ENCODE measurements at places on chromosomes 7 and 10.

DNA sequence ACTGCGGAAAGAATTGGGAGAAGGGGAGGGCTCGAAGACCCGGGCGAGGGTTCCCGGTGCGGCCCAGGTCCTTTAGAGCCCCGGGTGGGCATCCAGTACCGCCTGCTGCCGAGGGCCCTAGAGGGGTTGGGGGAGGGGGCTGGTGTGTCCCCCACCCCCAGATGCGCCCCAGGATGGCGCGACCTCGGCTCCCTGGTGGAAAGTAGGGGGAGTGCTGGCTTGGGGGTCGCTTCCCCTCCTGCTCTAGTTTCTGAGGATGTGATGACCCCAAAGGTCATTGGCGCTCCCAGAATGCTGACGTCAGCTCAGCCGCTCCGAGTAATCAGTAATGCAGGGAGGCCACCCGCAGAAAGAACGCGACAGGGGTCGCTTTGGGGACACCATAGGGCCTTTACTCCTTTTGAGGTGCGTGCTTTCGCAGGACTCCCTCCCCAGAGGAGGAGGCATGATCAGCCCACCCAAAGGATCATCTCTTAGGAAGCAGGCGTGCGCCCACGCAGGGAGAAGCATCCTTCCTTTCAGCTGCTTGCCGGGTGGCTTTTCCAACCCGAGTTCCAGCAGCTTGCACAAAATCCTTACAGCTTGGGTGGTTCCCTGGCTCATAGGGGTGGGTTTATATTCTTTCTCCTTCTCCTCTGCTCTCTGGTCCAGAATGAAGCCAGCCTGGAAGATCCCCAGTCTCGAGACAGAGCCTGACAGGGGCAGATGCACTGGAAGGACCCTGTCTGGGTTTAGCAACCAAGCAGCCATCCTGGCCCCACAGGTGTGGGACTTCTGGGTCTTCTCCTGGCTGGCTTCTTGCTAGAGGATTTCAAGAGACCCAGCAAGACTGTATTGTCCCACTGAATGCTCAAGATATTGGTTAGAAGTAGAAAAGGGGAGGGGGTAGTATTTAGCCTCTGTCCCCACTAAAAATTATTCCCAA, 1.3 kb upstream of the PRKAG2 start:
- DNase-seq = no peak

GRCh38 chr10:29099001-29099400, 189.9 kb upstream of the LYZL1 start:
- no peak for DNase-seq

- DNase-seq = no peak
These were observed 150.0 kb downstream of the ARHGAP12 start for GRCh38 chr10:31778627-31779026.

GRCh38 chr7:27316311-27316710, 73.7 kb downstream of the EVX1 start:
- no peak for DNase-seq

GRCh38 chr10:5659702-5660528, 6.5 kb downstream of the ASB13 start:
- DNase-seq = no peak

DNA sequence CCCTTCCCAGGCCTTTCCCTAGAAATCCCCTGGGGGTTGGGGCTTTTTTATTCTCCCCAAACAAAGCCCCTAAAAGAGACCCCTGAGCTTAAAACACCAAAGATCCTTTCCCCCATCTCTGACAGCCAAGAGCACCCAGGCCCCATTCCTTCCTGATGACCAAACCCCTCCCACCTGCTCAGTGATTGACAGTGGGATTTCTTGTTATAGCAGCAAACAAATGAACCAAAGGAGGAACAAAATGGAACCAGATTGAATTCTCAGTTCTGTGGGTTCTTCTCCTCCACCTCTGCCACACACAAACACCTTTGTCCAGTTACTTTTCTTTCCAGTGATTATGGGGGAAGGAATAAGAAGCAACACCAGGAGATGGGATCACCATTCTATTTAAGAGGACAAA, 21.5 kb upstream of the CDHR3 start:
- no peak for DNase-seq

- no peak for DNase-seq
These were observed 200.3 kb upstream of the SVIL start for GRCh38 chr10:29835055-29835454.
